ENCODE measurements at places on chromosomes 7 and 10.

DNA sequence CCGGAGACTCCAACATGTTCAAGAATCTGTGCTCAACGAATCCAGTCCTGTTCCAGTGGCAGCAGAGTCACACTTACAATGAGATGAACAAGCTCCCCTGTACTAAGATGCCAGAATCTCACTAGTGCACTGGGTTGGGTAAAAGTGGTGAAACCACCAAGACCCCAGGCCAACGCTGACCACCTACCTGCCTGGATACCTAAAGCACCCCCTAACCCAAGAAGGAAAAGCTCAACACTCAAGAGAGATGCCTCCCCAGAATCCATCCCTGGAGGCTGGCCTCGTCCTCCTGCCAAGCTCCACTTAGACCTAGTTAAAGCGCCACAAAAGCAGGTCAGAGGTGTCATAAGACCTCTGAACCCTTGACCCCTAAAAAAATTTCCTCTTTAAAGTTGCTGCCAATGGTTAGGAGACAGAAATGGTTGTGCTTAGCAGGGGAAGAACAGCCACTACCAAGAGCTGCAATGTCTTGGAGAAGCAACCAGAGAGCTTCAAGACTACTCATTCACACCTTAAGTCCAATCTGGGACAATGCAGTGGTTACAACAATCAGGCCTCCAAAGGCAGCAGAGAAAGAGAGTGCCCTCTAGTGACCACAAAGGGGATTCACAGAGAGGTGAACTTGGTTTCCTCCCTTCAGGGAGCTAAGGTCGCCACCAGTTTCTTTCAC is 94.6 kb upstream of the MACROH2A2 start:
- peak; percentile 21 for DNase-seq

DNA sequence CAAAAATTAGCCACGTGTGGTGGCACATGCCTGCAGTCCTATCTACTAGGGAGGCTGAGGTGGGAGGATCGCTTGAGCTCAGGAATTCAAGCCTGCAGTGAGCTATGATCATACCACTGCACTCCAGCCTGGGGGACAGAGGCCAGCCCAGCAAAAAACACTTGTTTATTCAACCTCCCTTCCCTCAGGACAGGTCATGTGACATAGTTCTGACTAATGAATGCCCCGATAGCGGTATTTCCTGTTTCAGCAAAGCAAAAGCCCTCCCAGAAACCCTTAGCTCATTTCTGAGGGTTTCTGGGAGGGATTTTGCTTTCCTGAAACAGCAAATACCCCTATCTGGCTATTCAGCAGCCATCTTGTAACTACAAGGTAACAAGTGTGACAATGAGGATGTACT is 157.1 kb downstream of the GATA3 start:
- no peak for DNase-seq

DNA sequence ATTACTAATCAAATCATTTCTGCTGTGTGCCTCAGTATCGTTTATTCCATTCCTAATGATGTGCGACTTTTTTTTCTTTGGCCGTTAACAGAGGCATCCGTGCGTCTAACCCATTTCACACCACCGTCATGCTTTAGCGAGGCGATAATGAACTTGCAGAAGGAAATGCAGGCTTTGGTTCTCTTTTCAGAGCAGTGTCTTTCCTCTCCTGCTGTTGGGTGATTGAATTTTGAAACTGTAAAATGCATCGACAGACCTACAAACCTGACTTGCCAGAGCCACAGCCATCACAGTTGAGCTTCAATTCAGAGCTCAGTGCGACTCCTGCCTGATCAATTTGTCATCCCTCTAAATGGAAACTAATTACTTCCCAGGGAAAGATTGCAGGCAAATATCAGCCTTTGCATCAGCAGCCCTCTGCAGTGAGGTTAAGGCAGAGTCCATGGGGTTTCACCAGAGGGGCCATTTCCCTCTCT is 486.0 kb upstream of the GALNT17 start:
- DNase-seq = no peak

DNA sequence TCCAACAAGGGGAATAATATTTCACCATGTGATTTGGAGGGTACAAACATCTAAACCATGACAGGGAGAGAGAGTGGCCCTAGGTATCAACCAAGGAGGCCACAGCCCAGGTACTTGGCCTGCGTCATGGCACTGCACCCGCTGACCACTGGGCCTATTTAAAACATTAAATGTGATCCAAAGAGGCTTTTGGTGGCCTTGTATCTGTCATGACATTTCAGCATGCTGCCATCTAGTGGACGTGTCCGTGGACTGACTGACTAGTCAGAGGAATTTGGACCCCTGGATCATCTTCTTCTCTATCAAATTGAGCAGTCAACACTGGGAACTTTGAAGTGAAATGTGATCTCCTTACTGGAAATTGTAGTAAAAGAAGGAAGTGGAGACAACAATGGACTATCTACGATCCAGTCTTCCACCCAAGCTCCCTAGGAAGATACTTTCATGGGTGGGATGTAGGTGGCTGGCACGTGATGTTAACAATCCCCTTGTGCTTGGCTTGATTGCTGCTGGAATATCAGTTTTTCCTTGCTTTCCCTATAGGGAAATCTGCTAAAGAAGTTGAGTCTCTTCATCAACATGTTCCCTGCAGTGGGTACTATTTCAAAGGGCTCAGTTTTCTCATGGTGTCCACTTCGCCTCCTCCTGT is 24.6 kb upstream of the ITGA8 start:
- no peak for DNase-seq

GRCh38 chr10:117217196-117217761 is 20.0 kb downstream of the KCNK18 start:
- DNase-seq = no peak

DNA sequence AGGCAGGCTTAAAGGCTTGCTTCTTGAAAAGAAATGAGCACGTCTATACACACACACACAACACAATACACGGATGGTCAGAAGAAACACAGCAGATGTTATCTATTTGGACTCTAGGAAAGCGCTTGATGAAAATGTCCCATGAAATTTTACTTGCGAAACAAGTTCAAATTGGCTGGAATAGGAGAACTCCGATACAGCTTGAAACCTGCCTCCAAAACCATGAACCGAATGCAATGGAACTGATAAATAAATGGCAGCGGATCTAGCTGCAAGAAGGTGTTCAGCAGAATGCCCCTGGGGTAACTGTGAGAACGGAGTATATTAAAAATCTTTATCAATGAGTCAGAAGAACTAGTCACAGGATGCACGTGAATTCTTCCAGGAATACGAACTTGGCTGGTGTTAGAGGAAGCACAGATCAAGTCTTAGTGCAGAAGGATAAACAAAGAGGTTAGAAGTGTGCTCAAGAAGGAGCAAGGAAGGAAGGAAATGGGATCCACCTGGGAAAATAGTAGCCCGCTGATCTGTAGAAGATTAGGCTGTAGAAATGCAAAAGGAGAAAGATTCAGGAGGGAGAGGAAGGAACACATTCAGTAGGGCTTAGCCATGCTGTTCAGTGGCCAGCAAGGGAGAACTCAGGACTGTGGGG is 142.0 kb upstream of the PRKCQ start:
- no peak for DNase-seq

- no peak for DNase-seq
These were observed 25.5 kb downstream of the LRRC4 start for GRCh38 chr7:128005759-128006159.

- DNase-seq = no peak
These were observed 286.5 kb downstream of the PTEN start for GRCh38 chr10:88149906-88150305.

DNA sequence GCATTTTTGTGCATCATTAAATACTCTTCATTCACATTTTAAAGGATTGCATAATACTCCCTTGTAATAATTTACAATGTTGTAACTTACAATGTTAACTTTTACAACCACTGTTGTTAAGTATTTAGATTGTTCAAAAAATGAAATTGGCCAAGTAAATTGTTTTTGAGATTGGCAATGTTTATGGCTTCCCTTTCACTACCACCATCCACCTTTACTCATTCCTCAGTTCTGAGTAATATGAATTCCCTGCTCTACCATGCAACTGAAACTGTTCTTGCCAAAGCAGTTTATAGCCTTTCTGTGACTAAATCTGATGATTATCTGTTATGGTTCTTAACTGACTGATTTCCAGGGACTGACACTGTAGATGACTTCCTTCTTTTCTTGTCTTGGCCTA is 80.5 kb upstream of the TMEM106B start:
- no peak for DNase-seq

- no peak for DNase-seq
These were observed 5.4 kb downstream of the AGBL3 start for GRCh38 chr7:134991469-134992339.

GRCh38 chr7:108425714-108426275 is 30.4 kb downstream of the NRCAM start:
- no peak for DNase-seq

- DNase-seq = no peak
These were observed 18.3 kb upstream of the PODXL start for GRCh38 chr7:131574741-131575140.

GRCh38 chr7:147658392-147658967 is 932.1 kb upstream of the C7orf33 start:
- DNase-seq = no peak

DNA sequence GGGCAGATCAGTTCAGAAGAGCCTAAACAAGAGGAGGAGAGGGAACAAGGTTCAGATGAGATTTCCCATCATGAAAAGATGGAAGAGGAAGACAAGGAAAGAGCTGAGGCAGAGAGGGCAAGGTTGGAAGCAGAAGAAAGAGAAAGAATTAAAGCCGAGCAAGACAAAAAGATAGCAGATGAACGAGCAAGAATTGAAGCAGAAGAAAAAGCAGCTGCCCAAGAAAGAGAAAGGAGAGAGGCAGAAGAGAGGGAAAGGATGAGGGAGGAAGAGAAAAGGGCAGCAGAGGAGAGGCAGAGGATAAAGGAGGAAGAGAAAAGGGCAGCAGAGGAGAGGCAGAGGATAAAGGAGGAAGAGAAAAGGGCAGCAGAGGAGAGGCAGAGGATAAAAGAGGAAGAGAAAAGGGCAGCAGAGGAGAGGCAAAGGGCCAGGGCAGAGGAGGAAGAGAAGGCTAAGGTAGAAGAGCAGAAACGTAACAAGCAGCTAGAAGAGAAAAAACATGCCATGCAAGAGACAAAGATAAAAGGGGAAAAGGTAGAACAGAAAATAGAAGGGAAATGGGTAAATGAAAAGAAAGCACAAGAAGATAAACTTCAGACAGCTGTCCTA is 52.7 kb upstream of the AGBL3 start:
- DNase-seq = no peak

- DNase-seq = no peak
These were observed 55.2 kb downstream of the CDK6 start for GRCh38 chr7:92781117-92781720.

GRCh38 chr10:48685731-48686130 is 1.1 kb downstream of the WDFY4 start:
- DNase-seq = no peak

DNA sequence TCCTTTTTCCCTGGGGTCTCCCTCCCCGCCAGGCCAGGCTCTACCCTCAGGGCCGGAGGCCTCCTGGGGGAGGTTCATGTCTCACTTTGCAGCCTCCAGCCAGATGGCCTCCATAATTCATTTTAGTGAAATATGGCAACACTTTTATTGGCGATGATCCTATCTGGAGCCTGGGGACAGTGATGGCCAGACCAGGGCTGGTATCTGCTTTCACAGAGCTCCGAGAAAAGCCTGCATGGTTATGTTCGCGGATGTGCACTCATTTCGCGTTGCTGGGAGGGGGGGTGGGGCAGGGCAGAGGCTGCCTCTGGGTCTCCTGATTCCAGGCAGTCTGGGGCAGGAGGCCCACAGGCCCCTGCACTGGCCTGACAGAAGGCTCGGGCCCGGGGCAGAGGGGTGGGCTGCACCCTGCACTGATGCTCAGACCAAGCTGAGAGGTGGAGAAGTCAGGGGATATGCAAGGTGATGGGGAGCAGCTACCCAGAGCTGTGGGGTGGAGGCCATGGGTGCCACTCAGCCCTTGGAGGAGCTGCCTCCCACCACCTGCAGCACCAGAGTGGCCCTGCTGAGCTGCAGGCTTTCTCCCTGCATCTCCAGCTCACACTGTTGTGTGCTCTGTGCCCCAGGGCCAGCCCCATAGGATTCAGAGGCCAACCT is 85.3 kb upstream of the RET start:
- DNase-seq = no peak

DNA sequence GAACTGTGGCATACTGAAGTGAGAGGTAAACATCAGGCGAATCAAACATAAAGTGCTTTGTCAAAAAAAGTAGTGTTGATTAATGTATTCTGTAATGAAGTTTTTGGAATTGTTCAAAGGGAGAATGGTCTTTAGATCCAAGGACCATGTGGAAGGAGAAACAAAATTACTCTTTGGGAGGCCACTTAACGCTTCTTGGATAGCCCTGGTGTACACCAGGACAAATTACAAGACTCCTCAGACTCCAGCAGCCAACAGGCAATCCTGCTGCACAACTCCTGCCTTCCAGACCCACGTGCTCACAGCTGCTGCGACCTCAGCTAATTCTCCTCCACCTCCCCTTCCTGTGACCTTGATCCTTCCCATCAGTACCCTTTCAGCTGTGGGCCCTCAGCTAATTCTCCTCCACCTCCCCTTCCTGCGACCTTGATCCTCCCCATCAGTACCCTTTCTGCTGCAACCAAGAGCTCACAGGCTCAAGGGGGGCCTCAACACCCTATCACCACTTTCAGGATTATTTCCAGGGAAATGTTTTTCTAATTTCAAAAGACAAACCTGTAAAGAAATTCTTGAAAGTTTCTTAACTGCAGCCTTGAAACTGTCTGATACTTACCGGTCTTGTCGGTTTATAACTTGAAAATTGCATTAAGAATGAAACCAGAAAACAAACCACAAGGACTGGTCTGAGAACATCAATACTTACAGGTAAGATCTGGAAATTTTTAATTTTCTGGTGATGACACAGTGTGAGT is 29.7 kb upstream of the DDC start:
- DNase-seq = no peak

GRCh38 chr10:96082748-96083147 is 39.4 kb downstream of the CCNJ start:
- no peak for DNase-seq

GRCh38 chr7:68440866-68441265 is 1157.4 kb upstream of the AUTS2 start:
- peak; percentile 92 for DNase-seq

- no peak for DNase-seq
These were observed 3.2 kb downstream of the WDR11 start for GRCh38 chr10:120854388-120854787.

GRCh38 chr7:115037128-115037802 is 115.4 kb downstream of the MDFIC start:
- DNase-seq = no peak

GRCh38 chr7:75640201-75640600 is 98.5 kb downstream of the HIP1 start:
- DNase-seq = no peak

- no peak for DNase-seq
These were observed 46.3 kb downstream of the GOLGA7B start for GRCh38 chr10:97895915-97896314.

DNA sequence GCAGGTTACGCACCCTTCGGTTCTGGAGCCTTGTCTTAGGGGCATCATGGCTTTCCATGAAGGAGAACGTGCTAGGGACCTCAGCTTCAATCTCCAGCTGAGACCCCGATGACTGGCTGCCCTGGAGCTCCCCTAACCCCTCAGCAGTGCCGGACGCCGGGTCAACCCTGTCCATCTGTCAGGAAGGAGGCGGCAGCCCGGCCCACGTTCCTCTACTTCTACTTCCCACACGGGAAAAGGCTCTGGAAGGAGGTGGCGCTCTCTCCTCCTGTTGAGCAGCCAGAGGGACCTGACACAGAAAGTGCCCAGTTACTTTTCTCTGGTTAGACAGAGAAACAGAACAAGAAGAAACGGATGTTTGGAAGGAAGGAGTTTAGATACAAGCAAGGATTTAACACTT is 87.4 kb downstream of the DYNC2I1 start:
- no peak for DNase-seq
